ENCODE measurements at places on chromosomes 5 and 9. TPM values are rescaled to one million over a fixed set of nuclear protein-coding genes. Genes with fewer than 3 reads are reported as not detected.
A peak's percentile ranks its signal among the peaks of the same experiment; 100 is the strongest.

ARRDC1 gene
- 28.7 TPM for total RNA-seq

GRCh38 chr5:56327809-56328208 is 94.7 kb upstream of the ANKRD55 start:
- DNase-seq, result no peak

GRCh38 chr5:168607946-168608345 is 28.8 kb upstream of the PANK3 start:
- no peak for DNase-seq

IFNK gene
- total RNA-seq, result not detected

DNA sequence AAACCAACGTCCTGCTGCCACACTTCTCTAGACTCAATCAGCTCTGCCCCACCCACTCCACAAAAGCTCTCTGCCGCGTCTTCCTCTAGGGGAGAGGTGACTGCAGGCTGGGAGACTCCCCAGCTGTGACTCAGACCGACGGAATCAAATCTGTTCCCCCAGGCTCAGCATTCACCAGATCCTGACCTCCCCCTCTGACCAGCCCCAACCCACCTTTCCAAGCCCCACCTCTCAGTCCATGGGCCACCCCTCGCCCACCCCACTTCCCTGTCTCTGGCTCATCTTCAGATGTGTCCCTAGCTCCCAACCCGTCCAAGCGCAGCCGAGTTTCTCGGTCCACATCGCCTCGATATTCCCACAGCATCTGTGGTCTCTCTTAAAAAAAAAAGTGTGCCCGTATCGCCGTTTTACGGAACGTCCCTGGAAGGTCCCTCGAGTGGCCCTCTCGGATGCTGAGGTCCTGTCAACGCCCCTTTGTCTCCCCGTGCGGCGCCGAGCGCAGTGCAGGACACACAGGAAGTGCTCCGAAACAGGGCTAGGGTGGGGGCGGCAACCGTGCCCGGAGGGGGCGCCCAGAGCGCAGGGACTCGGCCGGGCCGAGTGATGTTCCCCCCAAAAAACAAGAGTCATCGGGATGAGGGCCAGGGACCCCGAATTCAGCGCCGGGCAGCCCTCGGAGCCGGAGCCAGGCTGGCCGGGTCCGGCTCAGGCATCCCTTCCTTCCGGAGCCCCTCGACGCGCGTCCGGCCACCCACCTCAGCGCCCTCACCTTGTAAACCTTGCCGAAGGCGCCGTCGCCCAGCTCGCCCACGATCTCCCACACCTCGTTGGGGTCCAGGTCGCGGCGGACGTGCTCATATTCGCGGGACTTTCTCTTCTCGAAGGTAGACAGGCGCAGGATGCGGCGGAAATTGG is 649 bp downstream of the STK10 start:
- peak; percentile 42 for DNase-seq

Measured in omental fat pad (tissue), 4 donors.